ENCODE measurements at places on chromosomes 7 and 10.

DNA sequence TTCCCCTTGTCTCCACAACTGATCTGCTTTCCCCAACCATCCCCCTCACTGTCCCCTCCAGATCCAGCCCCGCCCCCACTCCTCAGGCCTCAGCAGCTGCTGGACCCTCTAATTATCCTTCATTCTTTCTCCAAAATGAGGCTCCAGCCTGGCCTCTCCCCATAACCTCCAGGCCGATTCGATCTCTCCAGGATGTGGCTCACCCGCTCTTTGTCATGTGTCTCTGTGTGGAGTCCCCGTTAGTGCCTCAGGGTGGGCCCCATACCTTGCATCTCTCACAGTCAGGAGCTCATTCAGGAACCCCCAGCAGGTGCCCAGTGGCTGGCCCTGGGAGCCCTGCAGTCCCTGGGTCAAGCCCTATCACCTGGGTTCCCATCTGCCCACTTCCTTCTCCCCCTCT, 1.3 kb downstream of the PILRA start:
- DNase-seq, result no peak

DNA sequence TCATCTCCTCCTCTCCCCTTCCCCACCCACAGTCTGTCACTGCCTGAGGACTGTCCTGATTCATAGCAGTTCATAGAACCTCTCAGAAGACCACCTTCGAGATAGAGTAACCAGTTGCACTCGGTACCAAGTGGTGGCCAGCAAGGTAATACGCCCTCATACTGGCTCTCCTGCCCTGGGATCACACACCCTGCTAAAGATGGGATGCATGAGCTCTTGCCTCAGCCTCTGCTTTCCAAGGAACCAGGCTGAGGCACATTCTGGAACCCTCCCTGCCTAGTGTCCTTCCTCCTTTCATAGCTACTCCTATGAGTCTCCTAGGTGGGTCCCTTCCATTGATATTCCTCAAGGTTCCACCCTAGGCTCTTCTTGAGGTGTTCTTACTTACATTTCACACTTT, 15.5 kb downstream of the CFAP43 start:
- no peak for DNase-seq

DNA sequence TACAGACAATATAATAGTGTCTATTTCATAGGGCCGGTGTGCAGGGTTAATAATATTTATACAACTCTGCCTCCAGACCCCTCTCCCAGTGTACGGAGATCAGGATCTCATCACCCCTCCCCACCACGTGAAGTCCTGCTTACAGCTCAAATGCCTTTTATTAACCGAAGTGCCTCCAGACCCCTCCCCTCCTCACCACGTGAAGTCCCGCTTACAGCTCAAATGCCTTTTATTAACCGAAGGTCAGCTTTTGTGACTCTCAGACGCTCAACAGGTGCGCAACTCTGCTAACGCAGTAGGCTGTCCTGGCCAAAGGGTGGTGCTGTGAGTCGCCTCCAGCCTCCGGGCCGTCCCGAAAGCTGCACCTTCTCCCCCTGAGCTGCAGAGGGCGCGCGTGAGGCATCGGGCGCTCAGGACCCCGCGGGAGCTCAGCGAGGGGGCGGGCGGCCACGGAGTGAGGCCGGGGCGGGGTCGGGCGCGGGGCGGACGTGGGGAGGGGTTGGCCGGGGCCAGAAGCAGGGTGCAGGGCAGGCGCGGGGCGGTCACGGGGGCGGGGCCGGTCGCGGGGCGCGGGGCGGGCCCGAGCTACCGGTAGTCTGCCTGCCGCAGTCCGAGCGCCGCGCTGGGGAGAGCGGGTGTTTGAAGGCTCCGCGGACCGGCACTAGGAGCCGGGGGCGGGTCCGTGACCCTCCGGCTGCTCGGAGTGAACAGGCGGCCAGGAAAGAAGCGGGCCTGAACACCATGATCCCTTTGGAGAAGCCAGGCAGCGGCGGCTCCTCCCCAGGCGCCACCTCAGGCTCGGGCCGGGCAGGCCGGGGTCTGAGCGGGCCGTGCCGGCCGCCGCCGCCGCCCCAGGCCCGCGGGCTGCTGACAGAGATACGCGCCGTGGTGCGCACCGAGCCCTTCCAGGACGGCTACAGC, at the start of gene STK17A:
Gene STK17A, plus strand, starts transcription at position 606 of the 921 bp plus-strand sequence. Its CDS starts 136 bp downstream, at position 742.
- peak; percentile 95 for DNase-seq

DNA sequence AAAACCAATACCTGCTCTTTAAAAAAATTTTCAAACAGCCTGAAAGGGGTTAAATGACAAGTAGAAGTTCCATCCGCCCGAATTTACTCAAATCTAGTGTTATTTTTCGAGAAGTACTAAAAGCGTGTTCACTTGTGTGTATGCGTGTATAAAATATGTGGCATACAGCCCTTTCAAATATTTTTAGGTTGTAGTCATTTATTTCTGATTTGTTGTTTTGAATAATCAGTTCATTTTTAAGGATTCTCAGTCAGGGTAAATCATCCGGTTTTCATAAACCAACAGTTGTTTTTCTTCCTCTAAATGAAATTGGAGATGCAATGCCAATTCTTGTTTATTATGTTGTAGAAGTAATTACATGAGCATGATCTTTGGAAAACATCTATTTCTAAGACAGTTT, 6.9 kb upstream of the SUN1 start:
- no peak for DNase-seq

- DNase-seq, result no peak
Measured at GRCh38 chr10:94402843-94403379, 570 bp downstream of the TBC1D12 start.

DNA sequence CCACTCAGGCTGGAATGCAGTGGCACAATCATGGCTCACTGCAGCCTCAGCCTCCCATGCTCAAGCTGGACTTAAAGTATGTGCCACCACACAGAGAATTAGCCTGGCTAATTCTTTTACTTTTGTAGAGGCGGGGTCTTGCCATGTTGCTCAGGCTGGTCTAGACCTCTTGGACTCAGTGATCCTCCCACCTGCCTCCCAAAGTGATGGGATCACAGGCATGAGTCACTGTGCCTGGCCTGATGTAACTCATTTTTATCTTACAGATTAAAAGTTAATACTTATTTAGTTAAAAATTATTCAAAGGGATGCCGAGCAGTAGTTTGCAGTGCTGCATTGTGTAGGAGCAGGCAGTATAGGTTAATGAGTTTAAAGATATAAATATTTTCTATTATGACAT, 12.6 kb upstream of the PLXDC2 start:
- no peak for DNase-seq

- DNase-seq, result no peak
Measured at GRCh38 chr7:22387583-22387982, 30.6 kb upstream of the RAPGEF5 start.

DNA sequence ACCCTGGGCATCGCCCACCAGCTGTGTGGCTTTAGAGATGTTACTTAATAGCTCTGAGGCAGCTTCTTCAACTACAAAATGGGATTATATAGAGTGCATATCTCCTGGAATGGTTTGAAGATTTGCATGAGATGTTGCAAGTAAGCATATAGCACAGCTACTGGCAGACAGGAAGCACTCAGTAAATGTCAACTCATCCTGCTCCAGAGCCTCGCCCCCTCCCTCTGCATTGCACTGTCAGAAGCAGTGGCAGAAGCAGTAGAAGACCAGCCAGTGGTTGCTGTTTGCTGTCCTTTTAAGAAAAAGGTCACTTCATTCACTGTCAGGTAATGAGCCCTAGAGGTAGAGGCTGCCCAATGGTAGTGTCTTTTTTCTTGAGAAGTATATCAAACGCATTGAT, 180.0 kb upstream of the GHITM start:
- DNase-seq, result no peak

GRCh38 chr10:1048349-1048731, 579 bp downstream of the IDI1 start:
- DNase-seq, result peak; percentile 36
